ENCODE measurements at places on chromosomes 7 and 10.
A peak's percentile ranks its signal among the peaks of the same experiment; 100 is the strongest.

DNA sequence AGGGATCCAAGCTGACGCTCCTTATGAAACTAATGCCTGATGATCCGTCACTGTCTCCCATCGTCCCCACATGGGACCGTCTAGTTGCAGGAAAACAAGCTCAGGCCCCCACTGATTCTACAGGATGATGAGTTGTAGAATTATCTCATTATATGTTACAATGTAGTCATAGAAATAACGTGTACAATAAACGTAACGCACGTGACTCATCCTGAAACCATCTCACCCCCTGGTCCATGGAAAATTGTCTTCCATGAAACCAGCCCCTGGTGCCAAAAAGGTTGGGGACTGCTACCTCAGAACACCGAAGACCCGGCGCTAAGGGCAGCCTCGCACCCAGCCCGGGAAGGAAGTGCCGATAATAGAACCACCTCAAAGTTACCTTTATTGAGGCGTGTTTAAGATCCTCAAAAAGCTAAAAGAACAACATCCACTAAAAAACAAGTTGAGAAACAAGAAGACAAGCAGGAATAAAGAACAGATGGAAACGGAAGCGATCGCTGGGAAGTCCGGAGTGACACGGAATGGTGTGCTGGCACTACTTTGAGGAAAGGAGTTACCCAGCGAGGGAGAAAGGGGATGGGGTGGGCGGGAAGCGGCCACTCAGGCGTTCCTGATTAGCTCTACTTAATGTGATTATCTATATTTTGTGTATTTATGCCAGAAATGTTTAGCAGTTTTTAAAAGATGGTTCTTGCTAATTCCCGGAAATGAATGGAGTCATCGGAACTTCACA is 50.1 kb upstream of the PRKAR1B start:
- H3K27me3 ChIP-seq: no peaks in the 10 kb centered on the region
- no peaks in the 10 kb centered on the region for H3K4me1 ChIP-seq
- DNase-seq: no peak
- H3K36me3 ChIP-seq: peaks cover 20% of the 10 kb centered on the region
- H3K4me3 ChIP-seq: no peak overlapping the region
- no peak overlapping the region for H3K27ac ChIP-seq

GRCh38 chr10:59435707-59436106 is 73.4 kb upstream of the FAM13C start:
- no peak overlapping the region for H3K4me3 ChIP-seq
- no peak for DNase-seq
- H3K27ac ChIP-seq: no peak overlapping the region
- H3K36me3 ChIP-seq: no peaks in the 10 kb centered on the region
- H3K27me3 ChIP-seq: no peaks in the 10 kb centered on the region

DNA sequence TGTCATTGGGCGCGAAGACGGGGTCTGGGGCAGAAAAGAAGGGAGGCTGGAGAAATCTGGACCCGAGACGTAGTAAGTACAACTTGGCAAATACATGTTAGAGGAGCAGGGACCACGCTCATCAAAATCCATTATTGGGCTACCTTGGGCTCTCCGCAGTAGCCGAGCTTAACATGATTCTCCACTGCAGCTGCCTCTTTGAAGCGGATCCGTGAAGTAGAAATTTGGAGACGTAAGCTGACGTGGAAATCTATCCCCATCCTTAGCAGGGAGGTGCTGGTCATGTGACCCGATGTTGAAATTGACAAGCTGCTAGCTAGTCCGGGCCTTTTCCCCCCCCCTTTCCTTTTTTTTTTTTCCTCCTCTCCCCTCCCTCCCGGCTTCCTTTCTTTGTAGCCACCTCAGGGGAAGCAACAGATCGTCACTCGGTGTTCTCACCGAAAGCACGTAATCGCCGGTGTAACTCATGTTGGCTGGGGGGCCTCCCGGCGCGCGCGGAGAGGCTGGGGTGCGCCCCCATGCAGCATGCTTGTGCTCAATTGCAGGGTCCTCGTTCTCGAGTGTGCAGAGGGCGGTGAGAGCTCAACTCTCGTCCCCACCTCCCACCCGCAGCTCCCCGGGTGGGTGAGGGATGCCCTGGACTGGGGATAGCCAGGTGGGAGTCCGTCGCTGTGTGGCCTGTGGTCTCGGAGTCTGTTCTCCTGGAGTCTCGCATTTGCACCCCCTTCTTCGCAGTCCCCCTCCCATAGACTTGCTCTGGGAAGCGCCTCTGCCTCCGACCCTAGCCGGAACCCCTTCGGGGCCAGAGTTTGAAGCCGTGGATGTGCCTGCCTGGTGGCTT is at the start of gene HOXA11:
TSS of gene HOXA11 (minus strand) at position 220 of the 841 bp plus-strand sequence. CDS start at position 132, 88 bp downstream.
- H3K27me3 ChIP-seq: peaks cover 93% of the 10 kb centered on the region
- no peak for DNase-seq
- H3K36me3 ChIP-seq: no peaks in the 10 kb centered on the region
- peak within 1 kb of the TSS; percentile 34 for H3K27ac ChIP-seq

- no peaks in the 10 kb centered on the region for H3K36me3 ChIP-seq
- DNase-seq: no peak
- H3K27me3 ChIP-seq: peaks cover 7% of the 10 kb centered on the region
- no peaks in the 10 kb centered on the region for H3K4me1 ChIP-seq
- no peak overlapping the region for H3K27ac ChIP-seq
These were observed 193.2 kb upstream of the GHITM start for GRCh38 chr10:83945982-83946718.

DNA sequence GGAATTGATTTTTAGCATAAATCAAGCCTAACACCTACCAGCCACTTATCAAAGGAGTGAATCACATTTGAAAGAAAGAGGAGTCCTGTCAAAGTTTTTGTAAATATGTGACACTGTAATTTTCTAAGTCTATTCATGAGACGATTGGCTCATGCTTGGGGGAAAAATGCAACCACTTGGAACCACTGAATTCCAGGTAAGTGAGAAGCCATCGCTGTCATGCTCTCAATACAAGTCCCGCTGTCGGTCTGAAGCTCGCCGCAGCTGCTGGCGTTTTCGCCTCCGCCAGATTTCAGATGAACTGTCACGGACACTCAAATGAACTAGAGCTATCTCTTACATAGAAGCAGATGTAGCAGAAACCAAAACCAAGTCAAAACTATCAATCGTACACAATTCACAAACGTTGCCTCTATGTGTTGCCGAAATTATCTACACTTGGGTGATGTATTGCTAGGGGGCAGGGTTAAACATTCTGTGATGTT is 279.8 kb upstream of the FZD8 start:
- H3K4me3 ChIP-seq: no peak overlapping the region
- no peak for DNase-seq
- H3K36me3 ChIP-seq: no peaks in the 10 kb centered on the region

DNA sequence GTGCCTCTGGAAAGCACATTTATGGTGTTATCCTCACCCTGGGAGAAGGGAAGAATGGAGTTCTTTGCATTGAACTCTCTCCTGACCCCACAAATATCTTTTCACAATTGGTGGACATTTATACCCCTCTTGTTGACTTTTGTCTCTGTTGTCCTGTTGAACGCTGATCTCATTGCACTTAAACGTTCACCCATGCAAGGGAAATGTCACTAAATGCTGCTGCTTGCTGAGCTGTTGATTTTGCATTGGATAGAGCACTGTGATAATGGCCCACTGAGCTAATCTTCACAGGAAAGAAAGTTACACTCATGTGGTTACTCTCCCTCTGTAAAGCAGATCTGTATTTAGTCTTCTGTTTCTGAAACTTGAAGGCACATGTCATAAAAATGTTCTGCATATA is 133.4 kb downstream of the FZD1 start:
- H3K4me1 ChIP-seq: no peaks in the 10 kb centered on the region
- no peaks in the 10 kb centered on the region for H3K36me3 ChIP-seq
- H3K27me3 ChIP-seq: no peaks in the 10 kb centered on the region
- H3K4me3 ChIP-seq: no peak overlapping the region
- no peak overlapping the region for H3K27ac ChIP-seq

- no peak for DNase-seq
- H3K4me1 ChIP-seq: peaks cover 76% of the 10 kb centered on the region
- peak overlapping the region; percentile 51 for H3K4me3 ChIP-seq
- no peaks in the 10 kb centered on the region for H3K36me3 ChIP-seq
- H3K27ac ChIP-seq: peak overlapping the region; percentile 98
These were observed 16.8 kb downstream of the GIMAP5 start for GRCh38 chr7:150753826-150754603.

DNA sequence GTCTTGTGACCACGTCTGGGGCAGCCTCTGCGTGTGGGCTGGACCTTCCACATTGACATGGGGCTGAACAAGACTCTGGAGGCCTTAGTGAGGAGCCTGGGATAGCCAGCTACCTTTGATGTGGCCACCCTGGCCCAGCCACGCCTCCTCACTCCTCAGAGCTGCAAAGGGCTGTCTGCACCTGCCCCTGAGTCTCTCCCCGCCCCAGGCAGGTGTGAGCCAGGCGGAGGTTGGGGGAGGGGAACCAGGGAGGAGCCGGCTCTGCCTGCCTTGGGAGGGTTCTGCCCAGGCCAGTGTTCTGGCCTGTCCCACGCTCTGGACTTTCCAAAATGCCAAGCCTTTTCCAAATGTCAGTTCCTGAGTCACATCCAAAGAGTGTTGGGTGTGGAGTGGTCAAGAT is 72.2 kb downstream of the GTF2IRD1 start:
- H3K27ac ChIP-seq: no peak overlapping the region
- no peak overlapping the region for H3K4me3 ChIP-seq
- H3K36me3 ChIP-seq: peaks cover 5% of the 10 kb centered on the region
- DNase-seq: no peak

- no peak overlapping the region for H3K4me3 ChIP-seq
- peaks cover 5% of the 10 kb centered on the region for H3K27me3 ChIP-seq
- no peak overlapping the region for H3K27ac ChIP-seq
- no peak for DNase-seq
- no peaks in the 10 kb centered on the region for H3K36me3 ChIP-seq
These were observed 27.7 kb upstream of the CAMK1D start for GRCh38 chr10:12321641-12322040.

Data from activated naive CD8-positive, alpha-beta T cell treated with anti-CD3 and anti-CD28 coated beads for 36 hours (primary cell).